ENCODE measurements at places on chromosomes 2 and 18.

- DNase-seq: no peak
Measured at GRCh38 chr2:133837441-133838094, 269.3 kb upstream of the NCKAP5 start.

- no peak for DNase-seq
Measured at GRCh38 chr2:216803791-216804190, 56.1 kb downstream of the TNP1 start.

DNA sequence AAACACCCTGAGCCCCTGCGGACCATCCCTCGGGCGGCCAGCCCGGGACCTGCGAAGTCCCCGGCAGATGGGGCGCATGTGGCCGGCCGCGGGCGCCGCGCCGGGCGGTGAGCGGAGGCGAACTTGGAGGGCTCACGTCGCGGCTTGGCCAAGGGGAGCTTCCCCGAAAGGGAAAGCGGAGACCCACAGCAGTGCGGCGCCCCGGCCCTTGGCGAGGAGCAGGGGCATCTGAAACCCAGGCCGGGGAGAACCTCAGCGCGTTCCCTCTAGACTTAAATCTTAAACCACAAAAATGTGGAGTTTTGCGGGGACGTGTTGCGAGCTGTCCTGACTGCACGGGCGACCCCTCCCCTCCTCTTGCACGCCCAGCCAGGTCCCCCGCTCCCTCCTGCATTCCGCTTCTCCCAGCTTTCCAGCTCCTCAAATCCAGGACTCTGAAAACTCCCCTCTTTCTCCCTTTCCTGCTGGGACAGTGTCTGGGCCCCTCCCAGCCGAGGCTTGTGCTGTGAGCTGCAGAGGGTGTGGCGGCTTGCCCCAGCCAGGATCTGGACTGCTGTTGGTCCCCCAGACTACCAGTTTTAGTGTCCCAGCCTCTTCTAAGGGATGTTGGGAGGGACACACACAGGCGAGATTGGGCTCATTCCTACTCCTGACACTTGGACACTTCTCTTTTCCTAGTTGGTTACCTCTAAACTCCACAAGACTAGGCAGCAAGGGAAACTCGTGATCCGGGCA lies 1.3 kb downstream of the FMNL2 start:
- DNase-seq: no peak

DNA sequence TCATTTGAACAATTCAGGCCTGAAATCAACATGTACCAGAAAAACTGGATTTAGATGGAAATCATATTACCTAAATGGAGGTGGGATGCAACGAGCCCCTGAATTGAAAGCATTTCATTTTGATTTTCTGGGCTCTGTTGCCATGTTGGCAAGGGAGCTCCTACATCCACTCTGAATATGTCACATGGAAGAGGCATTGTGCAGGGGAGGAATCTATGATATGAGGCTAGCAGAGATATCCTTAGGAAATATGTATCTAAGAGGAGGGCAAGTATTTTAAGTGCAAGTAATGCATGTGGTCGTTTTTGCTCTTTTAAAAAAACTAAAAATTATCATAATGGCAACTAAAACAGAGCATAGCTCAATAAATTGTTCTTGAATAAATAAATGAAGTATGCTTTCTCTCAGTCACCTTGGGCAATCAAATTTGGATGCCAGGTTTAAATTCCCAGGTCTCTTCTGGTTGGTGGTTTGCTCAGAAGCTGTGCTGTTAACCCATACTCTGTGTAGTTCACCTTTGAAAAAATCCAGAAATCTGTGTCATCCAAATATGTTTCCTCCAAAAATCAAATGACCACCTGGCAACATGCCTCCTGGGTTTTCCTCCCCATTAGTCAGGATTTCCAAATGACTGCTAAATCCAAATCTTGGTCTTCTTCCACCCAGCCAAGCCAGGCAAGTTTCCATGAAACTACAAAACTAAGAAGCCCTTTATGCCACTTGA lies 6.5 kb upstream of the LGALSL start:
- DNase-seq: no peak

- DNase-seq: no peak
Measured at GRCh38 chr2:68135448-68136320, 22.0 kb upstream of the PNO1 start.

GRCh38 chr2:162172802-162173370 lies 20.8 kb upstream of the GCG start:
- DNase-seq: no peak

DNA sequence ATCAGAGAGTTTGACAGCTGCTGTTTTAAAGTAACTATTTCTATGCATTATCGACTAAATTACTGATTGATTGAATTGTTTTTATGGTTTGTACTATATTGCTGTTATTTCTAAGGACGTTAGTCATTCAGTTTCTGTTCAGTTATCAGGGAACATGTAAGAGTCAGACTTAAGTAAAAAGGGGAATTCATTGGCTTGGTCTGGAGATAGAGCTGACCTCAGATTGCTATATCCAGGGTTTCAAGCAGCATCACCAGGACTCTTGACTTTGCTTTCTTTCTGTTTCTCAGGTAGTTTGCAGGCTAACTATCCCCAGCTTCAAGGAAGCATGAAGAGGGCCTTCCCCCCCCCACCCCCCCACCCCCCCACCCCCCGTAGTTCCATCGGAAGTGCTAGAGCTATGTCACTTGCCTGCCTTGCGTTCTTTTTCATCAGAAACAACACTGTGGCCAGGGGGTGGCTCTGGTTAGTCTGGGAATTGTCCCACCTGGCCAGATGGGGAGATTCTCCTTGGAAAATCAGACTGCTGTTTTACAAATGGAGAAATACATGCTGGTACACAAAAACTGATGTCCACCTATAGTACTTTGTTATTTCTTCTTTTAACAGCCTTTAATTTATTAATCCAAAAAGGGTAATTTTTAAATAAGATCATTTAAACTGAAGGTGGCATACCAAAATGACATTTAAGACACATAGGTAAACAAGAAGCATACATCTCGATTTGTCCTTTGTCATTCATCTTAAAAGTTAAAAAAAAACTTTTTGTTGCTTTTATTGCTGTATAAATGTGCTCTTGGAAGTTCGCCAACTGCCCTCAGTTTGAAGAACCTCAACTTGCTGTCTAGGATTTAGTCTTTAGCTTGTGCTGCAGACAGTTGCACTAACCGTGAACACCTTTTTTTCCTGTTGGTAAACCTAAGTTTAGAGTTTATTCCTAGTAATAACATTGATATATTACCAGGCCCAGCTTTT lies 9.4 kb downstream of the SMAD4 start:
- peak; percentile 41 for DNase-seq

DNA sequence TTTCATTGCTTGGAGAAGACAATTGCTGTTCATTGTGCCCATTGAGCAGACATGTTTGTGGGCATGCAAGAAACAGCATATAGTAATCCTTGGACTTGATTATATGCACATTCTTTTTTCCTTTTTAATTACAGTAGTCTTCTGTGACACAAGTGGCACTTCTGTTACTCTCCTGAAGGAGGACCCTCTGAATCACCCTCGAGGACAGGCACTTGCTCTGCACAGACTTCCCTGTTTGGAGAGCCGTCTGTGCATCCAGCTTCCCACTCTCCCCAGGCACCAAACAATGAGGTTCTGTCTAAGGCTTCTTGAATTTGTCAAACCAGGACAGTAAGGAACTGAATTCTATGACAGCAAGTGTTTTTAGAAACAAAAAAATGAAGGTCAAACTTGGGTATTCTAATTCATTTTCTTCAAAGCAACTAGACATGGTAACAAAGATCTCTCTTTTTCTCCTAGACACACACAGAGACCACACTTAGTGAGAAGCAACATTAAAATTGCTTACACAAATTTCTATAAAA lies 844.6 kb upstream of the ID2 start:
- DNase-seq: no peak

GRCh38 chr2:9248363-9248762 lies 41.8 kb downstream of the ASAP2 start:
- no peak for DNase-seq

GRCh38 chr18:62384068-62384467 lies 59.0 kb downstream of the TNFRSF11A start:
- DNase-seq: no peak
